MM.1S (cell line): ENCODE measurements at places on chromosomes 11 and 22.

- no peak for DNase-seq
These were observed 24.5 kb downstream of the RPUSD4 start for GRCh38 chr11:126186708-126187529.

DNA sequence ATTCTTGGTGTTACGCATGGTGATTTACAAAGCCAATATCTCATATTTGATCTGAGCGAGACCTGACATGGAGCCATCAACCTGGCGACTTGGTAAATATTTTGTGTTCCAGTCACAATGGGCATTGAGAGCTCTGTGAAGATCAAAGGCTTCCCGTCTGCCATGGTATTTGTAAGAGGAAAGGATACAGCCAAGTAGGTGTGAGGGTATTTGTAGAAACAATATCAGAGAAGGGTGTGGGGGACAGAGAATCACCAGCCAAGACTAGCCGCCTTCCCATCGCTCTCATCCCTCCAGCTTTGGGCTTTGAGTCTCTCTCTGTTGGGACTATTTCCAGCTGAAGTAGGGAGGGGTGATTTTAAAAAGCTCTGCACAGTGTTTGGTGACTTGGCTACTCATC, 173.4 kb upstream of the BDNF start:
- DNase-seq = no peak

DNA sequence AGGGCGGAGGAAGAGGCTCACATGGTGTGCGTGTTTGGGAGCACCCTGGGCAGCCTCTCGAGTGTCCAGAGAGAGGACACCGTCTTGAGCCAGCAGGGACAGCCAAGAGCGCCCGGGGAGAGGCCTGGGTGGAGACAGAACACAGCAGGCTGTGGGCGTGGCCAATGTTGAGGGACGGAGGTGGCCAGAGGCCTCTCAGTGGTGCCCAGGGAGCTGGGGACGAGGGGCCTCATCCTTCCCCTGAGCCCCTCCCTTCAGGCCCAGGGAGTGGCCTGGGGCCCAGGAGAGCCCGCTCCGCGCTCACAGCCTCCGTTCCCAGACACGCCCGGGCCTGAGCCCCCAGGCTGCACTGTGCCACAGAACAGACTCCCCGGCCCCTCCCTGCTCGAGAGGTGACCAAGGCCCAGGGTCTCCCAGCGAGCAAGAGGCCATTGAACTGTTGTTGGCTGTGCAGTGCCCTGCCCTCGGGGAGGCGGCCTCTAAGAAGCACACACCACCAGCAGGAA, 48.4 kb downstream of the CDKN1C start:
- no peak for DNase-seq

DNA sequence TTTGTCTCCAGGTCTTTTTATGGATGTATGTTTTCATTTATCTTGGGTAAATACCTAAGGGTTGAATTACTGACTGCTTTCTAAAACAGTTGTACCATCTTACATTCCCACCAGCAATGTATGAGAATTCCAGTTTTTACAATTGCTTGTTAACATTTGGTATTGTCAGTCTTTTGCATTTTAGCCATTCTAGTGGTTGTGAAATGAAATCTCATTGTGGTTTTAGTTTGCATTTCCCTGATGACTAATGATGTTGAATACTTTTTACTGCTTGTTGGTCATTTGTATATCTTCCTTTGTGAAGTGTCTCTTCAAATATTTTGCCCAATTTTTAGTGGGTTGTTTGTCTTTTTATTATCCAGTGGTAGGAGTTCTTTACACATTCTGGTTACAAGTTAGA, 92.8 kb downstream of the ARFGAP2 start:
- DNase-seq = no peak

DNA sequence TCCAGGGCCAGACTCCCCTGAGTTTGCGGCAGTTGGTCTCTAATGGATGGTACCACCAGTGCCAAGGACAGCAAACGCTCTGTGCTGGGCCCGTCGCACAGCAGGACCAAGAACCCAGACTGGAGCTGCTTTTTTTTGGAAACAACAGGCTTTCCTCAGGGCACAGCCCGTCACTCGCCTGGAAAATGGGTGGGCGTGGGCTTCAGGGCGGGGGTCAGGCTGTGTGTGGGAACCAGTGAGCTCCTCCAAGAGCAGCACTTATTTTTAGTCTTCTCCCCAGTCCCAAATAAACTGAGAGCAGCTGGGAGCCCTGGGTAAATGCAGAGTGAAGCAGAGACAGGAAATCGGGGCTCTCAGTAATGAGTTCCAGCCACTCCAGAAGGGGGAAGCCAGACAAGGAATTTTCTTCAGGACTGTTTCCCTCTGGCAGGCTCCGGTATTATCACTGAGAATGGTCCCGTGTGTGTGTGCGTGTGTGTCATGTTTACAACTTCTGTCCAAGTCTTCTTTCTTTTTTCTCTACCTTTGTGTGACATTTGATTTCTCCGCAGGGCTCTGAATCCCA, 63.0 kb downstream of the PPFIBP2 start:
- DNase-seq = no peak

DNA sequence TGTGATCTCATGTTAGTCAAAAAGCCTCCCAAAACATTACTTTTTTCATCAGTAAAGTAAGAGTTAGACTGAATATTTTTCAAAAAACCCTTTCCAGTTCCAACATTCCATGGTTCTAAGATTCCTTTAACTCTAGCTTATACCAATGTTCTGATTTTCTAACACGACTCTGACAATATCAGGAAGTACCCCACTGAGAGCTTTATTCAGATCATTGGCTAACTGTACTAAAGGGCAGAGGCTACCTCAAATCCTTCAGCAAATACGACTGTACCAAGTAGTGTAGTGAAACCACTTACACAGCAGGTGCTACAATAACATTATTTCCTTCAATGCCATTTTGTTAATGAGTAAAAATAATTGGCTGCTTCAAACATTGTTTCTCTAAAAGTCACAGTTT, 213.4 kb upstream of the PITPNB start:
- no peak for DNase-seq

- DNase-seq = no peak
These were observed 4.8 kb downstream of the OAF start for GRCh38 chr11:120215634-120216033.
